Airway epithelial cell (primary cell): ENCODE measurements at places on chromosomes 4 and X. TPM values are rescaled to one million over a fixed set of nuclear protein-coding genes. Genes with fewer than 3 reads are reported as not detected.

TMEM271 gene
- total RNA-seq: not detected in 2 replicates

MAPK10 gene
- total RNA-seq: 5.5 and 6.5 TPM in 2 replicates

ASB12 gene
- total RNA-seq: not detected in 2 replicates

TMEM35A gene
- total RNA-seq: 0.51 and 0.56 TPM in 2 replicates

PLP2 gene
- 97.5 and 130 TPM in 2 replicates for total RNA-seq

FAM114A1 gene
- total RNA-seq: 63.2 and 70.3 TPM in 2 replicates

STAP1 gene
- total RNA-seq: not detected in 2 replicates

ADH1A gene
- total RNA-seq: not detected in 2 replicates

PPARGC1A gene
- total RNA-seq: 0.42 and 1.1 TPM in 2 replicates

FAM149A gene
- 1.3 and 2.4 TPM in 2 replicates for total RNA-seq
